ENCODE measurements at places on chromosomes 2 and 18.

DNA sequence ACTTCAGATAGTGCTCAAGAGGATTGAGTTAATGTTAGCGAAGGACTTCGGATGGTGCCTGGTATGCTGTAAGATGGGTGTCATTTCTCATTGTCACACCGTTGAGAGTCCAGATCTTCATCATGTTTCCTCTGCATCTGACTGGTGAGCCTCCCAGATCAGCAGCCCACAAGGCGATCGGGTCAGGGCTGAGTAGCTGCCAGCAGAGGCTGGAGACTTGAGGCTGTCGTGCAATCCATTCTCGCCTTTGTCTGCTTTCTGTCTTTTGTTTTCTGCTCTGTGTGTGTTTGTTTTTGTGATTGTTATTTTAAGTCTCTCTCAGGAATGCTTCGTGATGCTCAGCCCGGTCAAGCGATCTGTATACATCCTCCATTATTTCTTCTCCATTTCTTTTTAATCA is 95.8 kb downstream of the TGOLN2 start:
- no peak for DNase-seq

DNA sequence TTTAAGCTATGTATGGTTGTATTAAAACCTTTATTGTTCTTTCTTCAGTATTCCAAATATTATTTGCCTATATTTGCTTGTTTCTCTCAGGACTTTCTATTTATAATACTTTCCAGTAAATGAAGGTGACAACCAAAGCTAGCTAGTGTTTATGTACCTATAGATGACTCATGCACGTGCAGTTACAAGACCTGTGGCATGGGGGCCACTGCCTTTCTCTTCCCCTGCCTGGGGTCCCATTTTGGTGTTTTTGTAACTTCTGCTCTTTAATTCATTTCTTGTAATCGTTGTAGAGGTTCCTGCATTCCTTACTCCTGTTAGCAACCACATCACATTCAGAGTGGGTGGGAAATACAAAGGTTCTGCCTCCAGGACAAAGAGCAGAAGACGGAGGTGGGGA is 364.6 kb downstream of the PTPRM start:
- DNase-seq, result no peak

- DNase-seq, result no peak
Measured at GRCh38 chr2:136051725-136052048, 66.3 kb upstream of the DARS1 start.

DNA sequence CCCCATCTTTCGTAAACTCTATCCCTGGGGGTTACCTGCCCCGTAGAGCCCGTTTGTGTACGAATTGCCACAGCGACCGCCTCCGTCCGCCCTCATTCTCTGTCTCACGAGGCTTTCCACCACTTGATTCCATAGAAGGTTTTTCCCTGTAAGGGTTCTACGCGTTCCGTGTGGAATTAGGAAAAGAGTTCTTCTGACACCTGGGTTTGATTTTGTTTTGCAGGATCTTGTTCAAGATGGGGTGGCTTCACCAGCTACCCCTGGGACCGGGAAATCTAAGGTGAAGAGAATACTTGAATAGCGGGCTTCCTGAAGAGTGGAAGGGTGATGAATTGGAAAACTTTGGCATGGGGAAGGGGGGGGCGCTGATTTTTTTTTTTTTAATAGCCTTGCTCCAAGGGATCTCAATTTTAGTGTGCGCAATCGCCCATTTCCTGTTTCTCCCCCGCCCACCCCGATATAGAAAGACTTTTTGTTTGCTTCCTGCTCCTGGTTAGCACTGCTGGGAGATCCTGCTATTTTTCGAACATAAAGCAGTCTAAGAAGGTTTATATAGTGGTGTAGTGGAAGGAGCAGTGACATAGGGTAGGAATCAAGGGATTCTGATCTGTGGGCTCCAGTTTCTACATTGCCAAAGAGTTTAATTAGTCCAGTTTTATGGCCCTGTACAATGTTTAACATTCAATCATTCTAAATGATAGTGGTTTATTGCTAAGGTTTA is 564 bp downstream of the GCC2 start:
- no peak for DNase-seq

DNA sequence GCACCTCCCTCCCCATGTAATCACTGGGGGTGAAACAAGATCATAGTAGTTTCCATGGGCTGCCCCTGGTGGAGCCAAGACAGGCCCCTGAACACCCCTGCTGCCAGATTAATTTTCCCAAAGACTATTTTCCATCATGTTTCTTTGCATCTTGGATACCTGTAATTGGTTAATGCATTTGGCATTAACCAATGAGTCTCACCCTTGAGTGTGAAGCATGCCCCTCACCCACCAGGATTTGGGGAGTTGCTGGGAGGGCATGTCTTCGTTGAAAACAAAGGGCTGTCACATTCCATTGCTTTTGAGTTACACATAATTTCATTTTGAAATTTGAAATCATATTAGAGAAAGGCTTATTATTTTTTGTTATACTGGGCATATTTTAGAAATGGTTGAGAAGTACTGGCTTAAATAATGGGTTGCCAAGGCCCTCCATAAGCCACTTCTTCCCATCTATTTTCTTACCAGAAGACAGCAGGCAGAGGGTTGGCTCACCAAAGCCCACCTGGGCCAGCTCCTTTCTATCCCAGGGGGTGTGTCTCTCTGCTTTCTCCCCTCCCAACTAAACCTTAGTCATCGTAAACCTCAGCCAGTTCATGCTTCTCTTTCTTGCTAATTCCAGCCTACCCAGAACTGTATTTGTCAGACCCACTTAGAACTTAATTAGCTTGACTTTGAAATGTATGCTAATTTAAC is 51.8 kb downstream of the ATIC start:
- no peak for DNase-seq

Measured in RCC 7860 (cell line).